ENCODE measurements at places on chromosomes 12 and 14.

DNA sequence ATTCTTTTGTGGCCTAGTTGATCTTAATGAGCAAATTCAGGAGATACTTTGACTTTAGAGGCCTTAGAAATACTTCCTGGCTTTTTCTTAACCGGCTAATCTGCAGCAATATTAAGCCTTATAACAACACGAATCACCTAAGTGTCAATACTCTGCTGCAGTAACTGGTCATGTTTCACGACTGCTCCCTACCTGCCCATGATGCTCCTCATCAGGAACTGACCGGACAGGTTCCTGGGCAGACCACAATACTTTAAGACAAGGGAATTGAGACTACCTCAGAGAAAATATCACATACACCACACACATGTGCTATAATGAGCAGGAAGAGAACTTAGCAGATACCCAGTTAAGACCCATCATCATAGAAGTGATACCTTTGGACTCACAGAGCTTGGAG, 211.9 kb upstream of the BMP4 start:
- no peak for DNase-seq

DNA sequence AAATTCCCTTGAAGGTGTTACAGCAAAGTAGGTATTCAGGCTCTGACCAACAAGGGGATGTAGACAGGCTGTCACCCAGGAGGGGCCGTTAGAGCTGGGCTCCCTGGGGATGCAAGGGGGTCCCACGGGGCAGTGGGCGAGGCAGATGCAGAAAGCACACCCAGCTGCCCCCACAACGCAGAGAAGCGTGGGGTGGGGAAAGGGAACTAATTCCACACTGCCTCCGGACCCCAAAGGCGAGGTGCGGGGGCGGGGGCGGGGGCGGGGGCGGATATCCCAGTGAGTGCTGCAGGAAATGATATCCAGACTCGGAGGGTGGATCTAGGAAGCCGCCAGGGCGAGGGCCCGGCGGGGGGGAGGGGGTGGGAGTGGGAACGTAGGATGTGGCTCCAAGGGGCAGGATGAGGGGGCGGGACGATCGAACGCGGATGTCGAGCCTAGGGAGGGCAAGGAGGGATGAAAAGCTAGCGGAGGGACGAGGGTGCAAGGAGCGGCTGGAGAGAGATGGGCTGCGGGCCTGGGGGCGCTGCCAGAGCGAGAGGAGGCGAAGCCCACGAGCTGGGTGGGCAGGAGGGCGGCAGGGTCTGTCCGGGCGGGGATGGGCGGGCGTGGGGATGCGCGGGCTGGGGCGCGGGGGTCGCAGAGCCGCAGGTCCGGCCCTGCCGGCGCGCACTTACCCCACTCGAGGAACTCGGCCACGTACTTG, 874 bp downstream of the CDC42BPB start:
- no peak for DNase-seq

DNA sequence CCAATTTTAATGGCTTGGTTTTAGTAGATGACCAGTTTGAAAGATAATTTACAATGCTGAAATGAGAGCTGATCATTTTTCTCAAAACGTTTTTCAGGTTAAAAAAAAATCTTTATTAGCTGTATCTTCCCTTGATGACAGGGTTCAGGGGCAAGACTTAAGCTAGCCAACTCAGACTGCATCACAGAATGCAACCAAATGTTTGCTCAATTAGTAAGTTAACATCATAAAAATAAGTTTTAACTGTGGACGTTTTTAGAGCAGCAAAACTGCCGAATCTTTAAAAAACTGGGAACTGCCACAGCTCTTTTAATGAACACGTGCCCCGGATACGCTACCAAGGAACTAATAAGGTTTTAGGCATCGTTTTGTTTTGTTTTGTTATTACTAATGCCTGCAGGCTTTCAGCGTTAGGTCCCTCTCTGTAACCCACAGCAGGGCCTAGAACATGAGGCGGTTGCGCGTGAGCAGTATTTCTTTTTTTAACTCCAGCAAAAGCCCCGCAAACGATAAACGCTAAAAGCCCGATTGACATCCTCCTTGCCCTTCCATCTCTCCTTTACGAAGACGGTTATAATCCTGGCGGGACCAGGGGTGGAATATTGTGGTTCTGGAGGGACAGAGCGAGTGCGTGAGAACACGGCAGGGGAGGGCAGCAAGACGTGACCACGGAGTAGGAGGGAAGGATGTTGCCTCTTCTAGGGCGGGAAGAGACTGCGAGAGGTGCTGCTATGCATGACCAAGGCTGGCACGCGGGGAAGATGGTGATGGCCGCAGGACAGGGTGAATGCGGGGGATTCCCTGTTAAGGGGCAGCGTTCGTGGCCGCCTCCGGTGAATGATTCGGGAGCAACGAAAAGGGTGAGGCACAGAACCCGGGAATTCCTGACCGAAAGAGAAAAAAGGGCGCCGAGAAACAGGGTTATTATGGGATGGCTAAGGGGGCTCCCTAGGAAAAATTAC, 652 bp downstream of the SUPT16H start:
- DNase-seq = peak; percentile 16

DNA sequence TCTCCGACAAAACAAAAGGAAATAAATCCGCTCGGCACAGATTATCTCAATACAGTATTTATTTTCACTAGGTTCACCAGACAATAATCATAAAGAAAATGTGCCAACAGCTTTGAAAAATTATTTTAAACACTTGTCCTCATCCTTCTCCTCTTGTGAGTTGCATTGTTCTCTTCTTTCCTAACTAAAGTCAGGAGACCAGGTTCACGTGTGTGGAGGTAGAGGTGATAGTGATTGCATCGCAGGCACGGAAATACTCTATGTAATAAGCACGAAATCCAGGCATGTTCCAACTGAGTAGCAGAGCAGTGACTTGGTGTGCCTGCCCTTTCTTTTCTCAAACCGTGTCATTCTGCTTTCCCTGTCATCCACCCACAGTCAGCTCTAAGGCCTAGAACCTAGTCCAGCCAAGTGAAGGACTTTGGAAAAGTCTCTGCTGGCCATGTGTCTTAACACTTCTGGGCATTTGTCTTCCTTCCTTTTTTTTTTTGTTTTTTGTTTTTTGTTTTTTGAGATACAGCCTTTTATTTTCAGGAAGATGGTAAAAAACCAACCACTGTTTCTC, 939 bp upstream of the SEL1L start:
- no peak for DNase-seq

GRCh38 chr14:61609191-61609843, 86.0 kb upstream of the HIF1A start:
- no peak for DNase-seq

DNA sequence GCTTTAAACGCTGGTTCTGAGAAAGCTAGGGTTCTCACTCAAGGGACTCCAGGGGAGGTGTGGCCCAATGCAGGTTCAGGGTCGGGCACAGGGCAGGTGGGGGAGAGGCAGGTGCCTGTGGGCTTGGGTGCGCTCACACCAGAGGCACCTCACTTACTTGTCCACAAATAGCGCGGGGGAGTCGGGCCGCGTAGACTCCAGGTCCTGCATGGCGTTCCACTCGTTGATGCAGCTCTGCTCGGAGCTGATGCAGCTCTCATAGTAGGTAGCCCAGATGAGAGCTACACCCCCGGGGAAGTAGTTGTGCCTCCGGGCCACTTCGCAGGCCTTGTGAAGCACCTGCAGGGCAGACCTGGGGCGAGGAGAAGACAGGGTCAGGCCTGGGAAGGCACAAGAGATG, 49.9 kb downstream of the SSH1 start:
- DNase-seq = no peak

DNA sequence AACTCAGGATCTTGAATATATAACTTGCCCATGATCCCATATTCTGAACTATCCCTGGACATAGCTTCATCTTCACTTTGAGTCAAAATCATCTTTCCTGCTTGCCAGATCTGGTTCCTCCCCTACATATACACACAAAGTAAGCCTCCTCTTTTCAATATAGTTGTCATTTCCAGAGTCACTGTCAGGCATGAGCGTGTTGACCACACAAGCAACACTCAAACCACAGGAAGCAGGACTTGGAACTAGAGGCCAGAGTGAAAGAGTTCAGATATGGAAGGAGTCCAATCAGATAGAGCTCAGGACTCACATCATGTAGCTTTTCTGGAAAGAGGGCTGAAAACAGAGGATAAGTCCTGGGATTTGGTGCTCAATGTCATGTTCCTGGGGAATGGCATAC, 1140.6 kb downstream of the BCL11B start:
- no peak for DNase-seq

DNA sequence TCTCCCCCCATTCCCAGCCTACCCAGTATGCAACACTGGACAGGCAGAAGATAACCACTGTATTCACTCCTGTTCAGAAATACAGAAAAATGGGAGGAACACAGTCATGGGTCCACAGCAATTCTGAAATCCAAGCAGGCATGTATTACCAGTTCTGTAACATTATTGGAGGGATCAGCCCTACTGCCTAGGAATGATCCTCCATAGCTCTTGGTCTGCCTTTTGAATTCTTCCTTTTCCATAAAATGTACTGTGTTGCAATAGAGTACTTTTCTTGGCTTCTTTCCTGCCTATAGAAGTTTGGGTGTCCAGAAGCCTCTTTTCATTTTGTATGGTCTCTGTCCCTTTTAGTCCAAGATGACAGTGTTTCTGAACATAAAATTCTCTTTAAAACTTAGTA, 46.5 kb downstream of the SPATS2 start:
- no peak for DNase-seq

- no peak for DNase-seq
These were observed 34.1 kb upstream of the CHGA start for GRCh38 chr14:92888896-92889295.

DNA sequence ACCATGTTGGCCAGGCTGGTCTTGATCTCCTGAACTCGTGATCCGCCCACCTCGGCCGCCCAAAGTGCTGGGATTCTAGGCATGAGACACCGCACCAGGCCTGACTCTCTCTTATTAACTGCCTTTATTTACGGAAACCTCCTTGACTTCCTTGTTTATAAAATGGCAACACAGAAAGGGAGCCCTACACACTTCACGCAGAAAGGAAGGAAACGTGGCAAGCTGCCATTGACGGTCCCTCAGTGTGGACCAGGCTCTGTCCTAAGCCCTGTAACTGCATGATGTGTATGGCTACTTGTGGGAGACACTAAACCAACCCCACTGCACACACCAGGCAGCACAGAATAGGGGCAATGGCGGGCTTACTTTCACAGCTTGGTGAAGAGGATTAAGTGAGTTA, 11.7 kb downstream of the CINP start:
- no peak for DNase-seq

DNA sequence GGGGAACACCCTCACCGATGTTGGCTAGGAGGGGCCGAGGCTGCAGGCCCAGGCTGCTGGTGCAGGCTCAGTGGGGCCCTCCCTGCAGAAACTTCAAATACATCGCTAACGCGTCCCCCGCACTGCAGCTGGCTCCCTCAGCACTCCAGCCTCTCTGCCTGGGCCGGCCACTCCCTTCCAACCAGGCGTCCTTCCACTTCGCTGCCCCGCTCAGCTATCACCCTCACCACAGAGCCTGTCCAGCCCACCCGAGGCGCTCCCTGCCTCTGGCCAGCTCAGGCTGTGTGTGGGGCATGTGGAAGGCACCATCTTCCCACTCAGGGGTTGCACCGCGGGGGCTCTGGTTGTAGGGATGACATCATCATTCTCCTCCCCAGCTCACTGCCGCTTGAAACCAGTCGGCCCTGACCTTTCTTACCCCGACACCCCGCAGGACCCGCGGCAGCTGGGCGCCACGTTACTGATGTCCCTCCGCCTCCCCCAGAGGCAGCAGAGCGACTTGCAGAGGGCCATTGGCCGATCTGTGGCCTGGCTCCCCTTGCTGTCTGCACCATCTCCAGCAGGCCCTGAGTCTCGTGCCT, 199.9 kb upstream of the RTL1 start:
- no peak for DNase-seq

GRCh38 chr12:79250960-79251755, 386.6 kb downstream of the SYT1 start:
- no peak for DNase-seq

DNA sequence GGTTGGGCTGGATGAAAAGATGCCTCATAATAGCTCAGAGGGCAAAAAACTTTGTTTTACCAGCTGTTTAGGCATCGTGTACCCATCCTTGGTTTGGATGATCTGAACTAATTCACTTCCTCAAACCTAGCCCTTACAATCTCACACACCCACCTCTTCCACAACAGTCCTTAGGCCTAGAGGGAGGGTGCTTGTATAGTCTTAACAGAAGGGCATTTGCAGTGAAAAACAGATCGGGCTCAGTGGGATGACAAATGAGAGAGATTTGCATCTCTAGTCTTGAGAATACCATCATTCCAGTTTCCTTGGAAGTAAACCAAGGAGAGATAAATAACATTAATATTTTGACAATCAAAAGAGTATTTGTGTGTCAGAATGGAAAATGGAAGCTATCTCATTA, 11.0 kb downstream of the SLCO1A2 start:
- no peak for DNase-seq

DNA sequence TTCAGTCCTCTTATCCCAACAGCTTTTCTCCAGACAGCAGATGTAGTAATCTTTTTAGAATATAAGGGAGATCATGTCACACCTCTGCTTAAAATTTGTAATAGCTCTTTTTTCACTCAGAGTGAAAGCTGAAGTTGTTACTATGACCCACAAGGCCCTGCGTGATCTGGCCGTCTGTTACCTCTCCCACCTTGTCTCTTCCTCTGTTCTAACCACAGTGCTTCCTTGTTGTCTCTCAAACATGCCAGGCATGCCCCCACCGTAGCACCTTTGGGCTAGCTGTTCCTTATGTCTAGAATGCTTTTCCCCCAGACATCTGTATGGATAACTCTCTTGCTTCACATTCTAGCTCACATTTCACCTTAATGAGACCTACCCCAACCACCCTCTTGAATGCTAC, 6.5 kb downstream of the NECAP1 start:
- no peak for DNase-seq

DNA sequence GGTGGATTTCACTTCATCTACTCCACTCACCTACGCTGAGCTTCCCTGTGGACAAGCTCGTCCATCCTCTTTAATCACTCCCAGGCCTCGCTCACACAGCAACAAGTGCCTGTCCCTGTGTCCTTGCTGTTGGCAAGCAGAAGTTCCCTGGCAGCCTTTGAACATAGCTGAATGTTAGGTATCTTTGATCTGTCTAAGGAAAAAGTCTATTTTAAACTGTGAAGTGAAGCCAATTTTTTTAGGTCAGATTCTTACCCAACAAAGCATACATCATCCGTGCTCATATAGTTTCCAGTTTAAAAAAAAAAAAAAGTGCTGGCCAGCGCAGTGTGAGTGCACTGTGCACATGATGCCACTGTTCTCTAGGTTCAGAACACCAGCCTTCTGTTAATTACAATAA, 36.3 kb downstream of the PPP2R5C start:
- no peak for DNase-seq

Data from AG09319 (cell line).